ENCODE measurements at places on chromosomes 7 and 10. TPM values are rescaled to one million over a fixed set of nuclear protein-coding genes. Genes with fewer than 3 reads are reported as not detected.
A peak's percentile ranks its signal among the peaks of the same experiment; 100 is the strongest.

H2BK1 gene
- total RNA-seq, result 3.0 TPM

- H3K36me3 ChIP-seq, result no peaks in the 10 kb centered on the region
- H3K27ac ChIP-seq, result peak overlapping the region; percentile 3
- no peaks in the 10 kb centered on the region for H3K4me1 ChIP-seq
- H3K27me3 ChIP-seq, result no peaks in the 10 kb centered on the region
- no peak overlapping the region for H3K4me3 ChIP-seq
These were observed 12.8 kb downstream of the CRYGN start for GRCh38 chr7:151426904-151427704.

GRCh38 chr10:123007558-123008354 is 839 bp downstream of the IKZF5 start:
- peak overlapping the region; percentile 91 for H3K27ac ChIP-seq
- peak; percentile 54 for DNase-seq
- no peaks in the 10 kb centered on the region for H3K27me3 ChIP-seq
- H3K4me3 ChIP-seq, result peak overlapping the region; percentile 73
- H3K36me3 ChIP-seq, result no peaks in the 10 kb centered on the region
- no peaks in the 10 kb centered on the region for H3K4me1 ChIP-seq

DNA sequence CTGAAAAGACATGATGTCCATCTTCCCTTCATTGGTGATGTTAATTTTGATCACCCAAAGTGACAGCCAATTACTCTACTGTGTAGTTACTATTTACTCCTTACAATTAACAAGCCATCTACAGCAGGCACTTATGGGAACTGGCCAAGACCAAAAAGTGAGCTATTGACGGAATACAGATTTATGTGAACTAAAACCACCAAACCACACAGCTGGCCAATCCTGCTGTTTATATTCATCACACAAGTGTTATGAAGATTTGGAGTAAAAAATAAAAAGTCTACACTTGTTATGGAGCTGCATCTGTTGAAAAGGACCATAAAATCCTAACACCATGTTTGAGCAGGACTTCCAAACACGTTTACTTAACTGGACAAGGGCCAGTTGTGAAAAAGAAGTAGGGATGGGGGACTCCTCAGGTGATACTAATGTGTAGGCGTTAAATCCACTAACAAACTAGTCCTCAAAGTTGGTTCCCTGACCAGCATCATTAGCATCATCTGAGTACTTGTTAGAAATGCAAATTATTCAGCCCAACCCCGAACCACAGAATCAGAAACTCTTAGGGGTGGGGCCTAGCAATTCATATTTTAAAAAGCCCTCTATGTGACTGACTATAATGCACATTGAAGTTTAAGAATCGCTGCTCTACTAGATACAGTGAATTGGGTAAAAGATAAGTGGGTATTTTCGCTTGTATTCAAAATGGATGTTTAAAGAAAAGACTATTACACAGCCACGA is 11.6 kb downstream of the MCMBP start:
- H3K36me3 ChIP-seq, result no peaks in the 10 kb centered on the region
- no peaks in the 10 kb centered on the region for H3K27me3 ChIP-seq
- H3K4me1 ChIP-seq, result no peaks in the 10 kb centered on the region
- no peak overlapping the region for H3K4me3 ChIP-seq

All from prostate gland (tissue), 2 donors.